ENCODE measurements at places on chromosomes 16 and 17.

- DNase-seq = peak; percentile 6
Measured at GRCh38 chr16:2529961-2530628, 1.1 kb downstream of the CEMP1 start.

GRCh38 chr17:70961341-70961740, 792.0 kb downstream of the KCNJ2 start:
- no peak for DNase-seq

DNA sequence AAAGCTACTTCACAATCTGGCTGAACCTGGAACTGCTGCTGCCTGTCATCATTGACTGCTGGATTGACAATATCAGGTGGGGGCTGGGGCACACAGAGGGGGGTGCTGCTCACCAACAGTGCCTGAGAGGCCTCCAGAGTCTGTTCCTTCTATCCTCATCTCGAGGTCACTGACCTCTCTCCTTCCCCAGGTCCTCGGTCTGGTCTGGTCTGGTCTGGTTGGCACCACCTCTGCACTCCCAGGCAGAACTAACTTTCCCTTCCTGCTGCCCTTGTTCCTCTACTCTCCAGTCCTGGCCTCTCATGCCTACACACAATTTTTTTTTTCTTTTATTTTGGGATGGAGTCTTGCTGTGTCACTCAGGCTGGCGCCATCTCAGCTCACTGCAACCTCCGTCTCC, 4.2 kb downstream of the PLA2G15 start:
- no peak for DNase-seq

DNA sequence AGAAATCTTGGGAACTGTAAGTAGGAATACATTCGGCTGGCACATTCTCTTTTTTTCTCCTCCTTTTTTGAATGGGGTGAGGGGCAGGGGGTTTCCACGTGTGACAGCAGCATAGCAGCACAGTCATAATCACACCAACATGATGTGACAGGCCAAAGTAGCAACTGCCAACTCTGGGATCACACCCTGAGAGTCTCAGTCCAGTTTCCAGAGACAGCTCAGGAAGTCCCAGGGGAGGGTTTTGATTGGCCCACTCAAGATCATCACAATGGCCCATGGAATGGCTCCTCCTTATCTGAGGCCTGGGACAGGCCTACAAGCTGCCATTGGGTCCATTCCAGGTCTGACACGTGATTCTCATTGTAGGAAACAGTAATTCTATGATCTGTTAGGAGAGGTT, 207.1 kb upstream of the ASIC2 start:
- DNase-seq = no peak

DNA sequence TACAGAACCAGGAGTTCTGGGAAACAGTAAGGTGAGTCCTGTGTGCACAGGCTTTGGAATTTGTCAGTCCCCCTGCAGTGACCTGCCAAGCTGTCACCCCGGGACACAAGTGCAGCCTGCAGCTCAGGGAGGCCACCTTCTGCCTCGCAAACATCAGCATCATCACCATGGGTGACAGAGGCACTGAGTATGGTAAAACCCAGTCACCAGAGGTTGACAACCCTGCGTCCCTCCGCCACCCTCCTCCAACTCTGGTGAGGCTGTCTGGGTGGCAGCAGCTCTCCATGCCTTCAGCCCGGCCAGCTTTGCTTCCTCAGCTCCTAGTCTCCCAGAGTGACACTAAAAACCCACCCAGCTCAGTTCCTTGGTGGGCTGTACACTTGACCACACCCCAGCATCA, 221.0 kb downstream of the CPPED1 start:
- DNase-seq = no peak

GRCh38 chr16:49649013-49649765, 206.7 kb downstream of the ZNF423 start:
- DNase-seq = no peak

DNA sequence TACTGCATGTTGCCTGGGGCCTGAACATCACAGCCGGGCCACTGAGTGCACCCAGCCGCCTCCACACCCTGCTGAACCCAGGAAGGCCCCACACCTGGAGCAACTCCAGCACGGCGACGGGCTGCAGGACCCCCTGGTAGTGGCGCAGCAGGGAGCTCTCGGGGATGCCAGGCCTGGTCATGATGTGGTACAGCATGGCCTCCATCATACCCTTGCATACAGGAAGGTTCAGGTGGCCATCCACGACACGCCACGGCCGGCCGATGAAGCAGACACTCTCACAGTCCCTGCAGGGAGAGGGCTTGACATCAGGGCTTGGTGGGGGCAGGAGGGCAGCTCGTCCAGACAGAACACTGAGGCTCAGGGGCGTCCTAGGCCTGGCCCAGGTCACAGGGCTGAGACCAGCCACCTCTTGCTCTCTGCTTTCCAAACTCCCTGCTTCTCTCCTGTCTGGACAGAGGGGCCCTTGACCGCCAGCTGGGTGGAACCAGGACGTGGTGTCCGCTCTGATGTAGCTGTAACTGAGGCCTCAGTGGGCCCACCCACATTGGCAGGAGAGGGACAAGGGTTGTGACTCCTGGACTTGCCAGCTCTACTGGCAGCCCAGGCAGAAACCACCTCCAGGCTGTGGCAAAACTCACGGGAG, 60.3 kb downstream of the IL21R start:
- no peak for DNase-seq

DNA sequence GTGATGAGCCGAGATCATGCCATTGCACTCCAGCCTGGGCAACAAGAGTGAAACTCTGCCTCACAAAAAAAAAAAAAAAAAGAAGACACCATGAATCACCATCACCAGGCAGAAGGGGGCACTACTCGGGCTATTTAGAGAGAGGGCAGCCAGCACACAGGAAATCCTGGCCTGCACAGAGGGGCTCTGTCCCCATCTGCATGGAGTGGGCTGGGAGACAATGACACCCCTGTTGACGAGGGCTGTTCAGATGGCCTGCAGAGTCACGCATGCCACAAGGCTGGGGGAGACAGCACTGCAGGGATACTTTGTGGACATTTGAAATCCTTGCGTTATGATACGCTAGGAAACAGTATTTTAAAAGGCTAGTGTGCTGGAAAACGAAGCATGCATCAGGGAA, 48.3 kb downstream of the CUEDC1 start:
- no peak for DNase-seq

DNA sequence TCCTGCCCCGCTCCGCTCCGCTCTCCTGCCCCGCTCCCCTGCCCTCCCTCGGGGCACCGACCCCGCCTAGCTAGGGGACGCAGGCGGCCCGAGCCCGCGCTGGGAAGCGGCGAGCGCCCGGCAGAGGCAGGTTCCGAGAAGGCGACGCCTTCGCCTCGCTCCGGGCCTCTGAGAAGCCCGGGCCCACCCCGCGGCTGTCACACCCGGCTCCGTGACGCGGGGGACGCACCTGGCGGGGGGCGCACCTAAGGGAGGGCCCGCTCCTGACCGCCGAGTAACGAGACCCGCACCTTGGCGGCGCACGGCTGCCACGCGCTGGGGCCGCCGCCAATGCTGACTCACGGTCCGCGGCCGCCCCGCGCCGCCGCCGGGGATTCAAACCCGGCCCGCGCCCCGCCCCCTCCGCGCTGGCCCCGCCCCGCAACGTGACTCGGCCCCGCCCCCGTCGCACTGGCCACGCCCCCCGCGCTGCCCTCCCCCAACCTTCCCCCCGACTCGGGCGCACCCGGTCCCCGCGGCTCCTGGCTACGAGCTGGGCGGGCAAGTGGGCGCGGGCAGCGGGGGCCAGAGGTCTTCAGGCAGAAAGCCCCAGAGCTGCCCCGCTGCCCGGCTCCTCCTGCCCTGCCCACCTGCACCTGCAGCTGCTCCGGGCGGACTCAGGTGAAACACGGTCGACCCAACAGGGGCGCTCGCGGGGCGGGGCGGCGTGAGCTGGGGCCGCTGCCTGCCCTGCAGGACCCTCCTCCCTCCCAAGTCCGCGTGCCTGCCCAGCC, 27.8 kb downstream of the GNPTG start:
- DNase-seq = peak; percentile 60

DNA sequence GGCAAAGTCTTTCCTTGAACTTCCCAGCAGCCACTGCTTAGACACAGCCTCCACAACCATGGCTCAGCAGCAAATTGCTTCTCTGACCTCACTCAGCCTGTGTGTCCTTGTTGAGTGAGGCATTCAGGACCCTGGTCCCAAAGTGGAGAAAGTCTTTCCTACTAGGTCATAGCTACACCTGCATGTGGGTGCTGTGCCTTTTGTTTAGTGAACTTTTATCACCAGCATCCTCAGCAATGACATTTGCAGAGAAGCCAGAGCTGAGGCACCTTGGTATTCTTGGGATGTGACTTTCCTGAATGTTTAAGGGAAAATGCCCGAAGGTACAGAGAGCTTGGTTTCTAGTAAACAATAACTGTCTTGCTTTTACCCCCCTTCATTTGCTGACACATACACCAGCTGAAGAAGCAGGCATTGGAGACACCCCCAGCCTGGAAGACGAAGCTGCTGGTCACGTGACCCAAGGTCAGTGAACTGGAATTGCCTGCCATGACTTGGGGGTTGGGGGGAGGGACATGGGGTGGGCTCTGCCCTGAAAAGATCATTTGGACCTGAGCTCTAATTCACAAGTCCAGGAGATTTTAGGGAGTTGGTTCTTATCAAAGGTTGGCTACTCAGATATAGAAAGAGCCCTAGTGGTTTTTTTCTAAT, 20.9 kb upstream of the STH start:
- no peak for DNase-seq

Data from 8988T (cell line).